Natural killer cell (primary cell): ENCODE measurements at places on chromosomes 7 and 10. TPM values are rescaled to one million over a fixed set of nuclear protein-coding genes. Genes with fewer than 3 reads are reported as not detected.
A peak's percentile ranks its signal among the peaks of the same experiment; 100 is the strongest.

DNA sequence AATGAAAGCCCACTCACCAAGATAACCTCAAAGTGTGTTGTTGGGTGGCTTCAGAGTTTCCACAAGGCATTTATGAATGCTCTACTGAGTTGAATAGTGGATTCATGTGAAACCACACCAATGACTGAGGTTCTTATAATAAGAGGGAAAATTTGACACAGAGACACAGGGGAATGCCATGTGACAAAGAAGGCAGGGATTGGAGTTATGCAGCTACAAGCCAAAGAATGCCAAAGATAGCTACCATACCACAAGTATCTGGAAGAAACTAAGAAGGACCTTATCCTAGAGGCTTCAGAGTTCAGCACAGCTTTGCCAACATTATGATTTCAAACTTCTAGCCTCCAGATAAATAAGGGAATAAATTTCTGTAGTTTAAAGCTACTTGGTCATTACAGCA lies 68.0 kb upstream of the PCDH15 start:
- no peak for DNase-seq
- no peaks in the 10 kb centered on the region for H3K4me1 ChIP-seq
- no peaks in the 10 kb centered on the region for H3K36me3 ChIP-seq
- no peak overlapping the region for H3K27ac ChIP-seq
- no peaks in the 10 kb centered on the region for H3K27me3 ChIP-seq

GRCh38 chr10:101000127-101000914 lies 713 bp downstream of the LZTS2 start:
- H3K4me3 ChIP-seq, result peak overlapping the region; percentile 26
- peaks cover 35% of the 10 kb centered on the region for H3K4me1 ChIP-seq
- H3K27me3 ChIP-seq, result no peaks in the 10 kb centered on the region
- H3K27ac ChIP-seq, result no peak overlapping the region
- peak; percentile 23 for DNase-seq

DNA sequence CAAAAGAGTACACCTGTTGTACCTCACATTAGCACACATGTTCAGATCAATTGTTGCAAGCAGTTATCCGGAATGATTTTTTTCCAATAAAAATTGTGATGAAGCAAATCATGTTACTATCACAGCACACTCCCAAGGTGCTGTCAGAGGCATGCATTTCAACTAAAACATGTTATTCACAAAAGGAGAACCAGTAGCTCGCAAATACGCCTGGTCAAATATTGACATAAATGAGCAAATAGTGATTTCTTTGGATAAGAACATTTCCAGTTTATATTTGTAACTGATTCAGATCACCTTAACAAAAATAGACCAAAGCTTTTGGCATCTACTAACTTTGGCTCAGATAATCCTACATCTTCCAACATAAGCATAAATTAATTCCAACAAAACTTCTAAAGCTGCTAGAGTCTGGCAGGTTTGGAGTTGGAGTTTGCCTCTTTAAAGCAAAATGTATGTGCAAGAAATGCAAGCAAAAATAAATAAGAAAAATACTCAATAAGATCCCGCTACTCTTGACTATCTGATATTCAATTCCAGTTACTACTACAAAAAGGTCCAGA lies 208.0 kb downstream of the SFMBT2 start:
- H3K36me3 ChIP-seq, result peaks cover 47% of the 10 kb centered on the region
- no peak overlapping the region for H3K4me3 ChIP-seq
- H3K27me3 ChIP-seq, result no peaks in the 10 kb centered on the region
- DNase-seq, result no peak
- no peaks in the 10 kb centered on the region for H3K4me1 ChIP-seq

DNA sequence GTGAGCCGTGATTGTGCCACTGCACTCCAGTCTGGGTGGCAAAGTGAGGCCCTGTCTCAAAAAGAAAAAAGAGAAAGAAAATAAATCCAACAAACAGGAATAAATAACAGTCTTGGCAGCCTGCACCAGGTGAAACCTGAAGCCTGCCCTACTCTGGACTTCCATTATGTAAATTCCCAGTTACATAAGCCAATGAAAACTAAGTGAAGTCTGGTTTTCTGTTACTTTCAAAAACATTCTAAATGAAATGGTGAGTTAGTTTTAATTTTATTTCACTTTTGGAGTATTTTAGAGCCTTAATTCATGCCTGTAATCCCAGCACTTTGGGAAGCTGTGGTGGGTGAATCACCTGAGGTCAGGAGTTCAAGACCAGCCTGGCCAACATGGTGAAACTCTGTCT lies 22.5 kb upstream of the HIBADH start:
- no peak for DNase-seq
- no peaks in the 10 kb centered on the region for H3K4me1 ChIP-seq
- H3K27me3 ChIP-seq, result peaks cover 2% of the 10 kb centered on the region

GTPBP10 gene
- 19.6 TPM for total RNA-seq

PLA2G12B gene
- not detected for total RNA-seq

PRF1 gene
- 1,641 TPM for total RNA-seq

- no peaks in the 10 kb centered on the region for H3K36me3 ChIP-seq
- DNase-seq, result no peak
- H3K4me3 ChIP-seq, result peak overlapping the region; percentile 40
- H3K27ac ChIP-seq, result no peak overlapping the region
- peaks cover 13% of the 10 kb centered on the region for H3K27me3 ChIP-seq
Observed at GRCh38 chr10:44864051-44864450, 47.1 kb upstream of the TMEM72 start.

DNA sequence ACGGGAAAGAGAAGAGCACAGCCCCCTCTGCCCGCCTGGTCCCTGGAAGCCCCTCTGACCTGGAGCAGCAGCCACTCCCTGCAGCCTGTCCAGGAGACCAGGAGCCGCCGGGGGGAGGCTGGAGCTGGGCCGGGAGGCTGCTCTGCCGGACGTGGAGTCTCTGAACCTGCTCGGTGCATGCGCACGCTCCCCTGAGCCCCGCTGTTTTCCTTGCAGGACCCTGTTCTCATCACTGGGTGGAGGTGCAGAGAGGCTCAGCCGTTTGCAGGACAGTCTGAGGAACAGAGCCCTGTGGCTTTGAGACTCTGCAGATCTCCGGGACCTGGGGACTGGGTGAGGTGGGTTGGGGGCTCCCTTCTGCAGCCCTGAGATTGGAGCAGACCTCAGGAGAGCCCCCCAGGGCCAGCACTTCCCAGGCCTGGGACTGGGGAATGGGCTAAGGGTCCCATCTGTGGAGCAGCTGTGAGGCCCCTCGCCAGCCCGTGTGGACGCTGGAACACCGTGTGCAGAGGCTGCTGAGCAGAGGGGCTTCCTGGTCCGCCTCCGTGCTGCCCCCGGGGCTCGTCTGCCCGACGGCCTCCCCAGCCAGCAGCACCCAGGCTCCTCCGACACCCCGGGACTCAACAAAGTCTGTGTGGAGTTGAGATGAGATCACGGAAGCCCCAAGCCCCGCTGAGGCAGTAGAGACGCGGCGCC lies 48.5 kb upstream of the ADGRA1 start:
- DNase-seq, result no peak
- no peak overlapping the region for H3K4me3 ChIP-seq
- H3K4me1 ChIP-seq, result no peaks in the 10 kb centered on the region
- no peak overlapping the region for H3K27ac ChIP-seq
- no peaks in the 10 kb centered on the region for H3K27me3 ChIP-seq

DNA sequence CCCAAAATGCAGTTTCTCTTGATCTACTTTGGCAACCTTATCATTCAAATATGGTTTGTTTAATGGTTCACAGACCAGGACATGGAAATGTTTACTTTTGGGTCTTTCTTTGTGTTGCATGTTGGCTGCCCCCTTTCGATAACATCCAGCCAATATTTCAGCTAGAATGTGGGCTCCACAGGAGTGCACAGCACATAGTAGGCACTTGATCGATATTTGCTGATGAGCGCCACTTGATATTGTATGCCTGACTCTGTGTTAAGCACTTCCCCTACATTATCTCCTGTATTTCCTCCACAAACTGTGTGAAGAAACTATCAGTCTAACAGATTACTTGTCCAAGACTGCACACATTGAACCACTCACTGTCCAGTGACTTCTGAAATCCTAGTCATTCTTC lies 60.2 kb downstream of the SMURF1 start:
- no peaks in the 10 kb centered on the region for H3K27me3 ChIP-seq
- no peak for DNase-seq
- H3K4me3 ChIP-seq, result no peak overlapping the region
- H3K27ac ChIP-seq, result no peak overlapping the region
- H3K4me1 ChIP-seq, result peaks cover 4% of the 10 kb centered on the region

- H3K36me3 ChIP-seq, result no peaks in the 10 kb centered on the region
- no peak overlapping the region for H3K4me3 ChIP-seq
- DNase-seq, result peak; percentile 52
- no peaks in the 10 kb centered on the region for H3K27me3 ChIP-seq
Observed at GRCh38 chr7:47818796-47819606, 129.3 kb downstream of the PKD1L1 start.

- no peaks in the 10 kb centered on the region for H3K36me3 ChIP-seq
- H3K27me3 ChIP-seq, result no peaks in the 10 kb centered on the region
- no peak overlapping the region for H3K27ac ChIP-seq
- H3K4me1 ChIP-seq, result no peaks in the 10 kb centered on the region
- no peak for DNase-seq
Observed at GRCh38 chr7:111074748-111075146, 16.2 kb upstream of the LRRN3 start.

GRCh38 chr7:74338366-74339108 lies 49.3 kb downstream of the CLIP2 start:
- no peak for DNase-seq
- no peak overlapping the region for H3K4me3 ChIP-seq
- H3K36me3 ChIP-seq, result no peaks in the 10 kb centered on the region
- H3K27ac ChIP-seq, result no peak overlapping the region

DDX50 gene
- total RNA-seq, result 31.9 TPM

- no peaks in the 10 kb centered on the region for H3K4me1 ChIP-seq
- no peaks in the 10 kb centered on the region for H3K27me3 ChIP-seq
Observed at GRCh38 chr7:69388452-69389137, 209.7 kb upstream of the AUTS2 start.

TUBAL3 gene
- not detected for total RNA-seq

MCU gene
- 15.6 TPM for total RNA-seq

DNA sequence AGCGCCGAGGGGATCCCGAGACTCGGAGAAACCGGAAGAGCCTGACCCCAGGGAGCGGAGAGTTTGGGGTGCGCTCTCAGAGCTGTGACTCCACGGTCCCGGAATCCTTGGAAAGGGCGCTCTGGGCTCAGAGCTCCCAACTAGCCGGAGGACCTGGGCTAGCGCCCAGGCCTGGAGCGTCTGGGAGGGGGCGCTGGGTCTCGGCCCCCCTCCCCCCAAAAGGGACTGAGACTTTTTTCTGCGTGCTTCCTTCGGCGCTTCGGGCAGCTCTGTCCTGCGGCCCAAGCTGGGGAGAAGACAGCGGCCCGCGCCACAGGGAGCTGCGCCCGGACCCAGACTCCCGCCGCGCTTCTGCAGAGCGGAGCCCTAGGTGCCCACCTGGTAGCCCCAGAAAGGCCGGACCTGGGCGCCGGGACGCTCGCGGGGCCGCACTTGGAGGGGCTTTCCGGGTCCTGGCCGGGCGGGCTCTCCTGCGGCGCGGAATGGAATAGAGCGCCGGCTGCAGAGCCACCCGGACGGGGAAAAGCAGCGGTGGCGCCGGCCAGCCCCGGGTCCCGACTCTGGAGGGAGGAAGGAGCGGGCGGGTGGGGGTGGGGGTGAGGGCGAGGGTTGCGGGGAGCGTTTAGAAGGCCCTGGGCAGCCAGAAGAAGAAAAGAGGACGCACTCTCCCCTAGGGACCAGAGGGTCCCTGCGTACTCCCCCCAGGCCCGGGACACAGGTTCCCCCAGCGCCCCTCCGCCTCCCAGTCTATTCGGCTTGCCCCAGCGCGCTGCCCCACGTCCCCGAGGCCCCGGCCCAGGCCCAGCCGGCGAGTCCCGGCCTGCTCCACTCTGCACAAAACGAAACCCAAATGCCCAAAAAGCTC lies 4.7 kb downstream of the ZNF503 start:
- DNase-seq, result no peak
- H3K27ac ChIP-seq, result no peak overlapping the region
- no peak overlapping the region for H3K4me3 ChIP-seq
- H3K4me1 ChIP-seq, result peaks cover 33% of the 10 kb centered on the region
- peaks cover 40% of the 10 kb centered on the region for H3K27me3 ChIP-seq

GRCh38 chr7:140594131-140594691 lies 46.4 kb downstream of the DENND2A start:
- no peak overlapping the region for H3K4me3 ChIP-seq
- H3K27me3 ChIP-seq, result peaks cover 2% of the 10 kb centered on the region
- H3K36me3 ChIP-seq, result no peaks in the 10 kb centered on the region
- no peak for DNase-seq
- H3K27ac ChIP-seq, result no peak overlapping the region
- H3K4me1 ChIP-seq, result no peaks in the 10 kb centered on the region

OR13A1 gene
- total RNA-seq, result not detected

DNA sequence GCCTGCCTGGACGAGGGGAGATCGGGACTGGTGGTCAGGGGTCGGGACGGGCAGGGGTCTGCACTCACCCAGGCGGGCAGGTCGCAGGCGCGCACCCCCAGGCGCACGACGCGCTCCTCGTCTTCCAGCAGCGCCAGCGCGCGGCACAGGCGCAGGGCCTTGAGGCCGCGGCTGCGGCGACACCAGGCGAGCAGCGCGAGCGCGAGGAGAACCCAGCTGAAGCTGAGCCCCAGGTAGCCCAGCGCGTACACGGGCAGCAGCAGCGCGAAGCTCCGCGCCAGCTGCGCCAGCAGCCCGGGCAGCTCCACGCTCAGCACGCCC lies 328 bp downstream of the ESYT2 start:
- no peaks in the 10 kb centered on the region for H3K27me3 ChIP-seq
- peak overlapping the region; percentile 67 for H3K4me3 ChIP-seq
- peaks cover 38% of the 10 kb centered on the region for H3K4me1 ChIP-seq
- H3K27ac ChIP-seq, result peak overlapping the region; percentile 84
- DNase-seq, result peak; percentile 89

KDM7A gene
- total RNA-seq, result 25.2 TPM

DNA sequence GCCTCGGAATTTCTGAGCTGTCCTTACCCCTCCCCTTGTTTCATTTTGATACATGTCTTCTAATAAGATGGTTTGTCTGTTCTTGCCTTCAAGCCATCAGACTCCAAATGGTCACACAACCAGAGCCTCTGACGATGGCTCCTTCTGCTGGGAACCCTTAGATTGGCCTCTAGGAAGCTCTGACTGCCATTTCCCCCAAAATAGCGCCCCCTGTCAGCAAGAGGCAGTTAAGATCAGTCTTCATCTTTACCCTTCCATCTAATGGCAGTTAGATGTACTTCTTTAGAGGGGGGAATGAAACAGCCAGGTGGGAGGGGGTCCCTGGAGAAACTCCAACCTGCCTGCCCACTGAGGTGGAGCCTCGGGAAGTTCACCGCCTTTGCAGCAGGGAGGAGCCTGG lies 85.8 kb upstream of the GPR22 start:
- no peaks in the 10 kb centered on the region for H3K27me3 ChIP-seq
- no peak overlapping the region for H3K4me3 ChIP-seq
- H3K36me3 ChIP-seq, result no peaks in the 10 kb centered on the region

DNA sequence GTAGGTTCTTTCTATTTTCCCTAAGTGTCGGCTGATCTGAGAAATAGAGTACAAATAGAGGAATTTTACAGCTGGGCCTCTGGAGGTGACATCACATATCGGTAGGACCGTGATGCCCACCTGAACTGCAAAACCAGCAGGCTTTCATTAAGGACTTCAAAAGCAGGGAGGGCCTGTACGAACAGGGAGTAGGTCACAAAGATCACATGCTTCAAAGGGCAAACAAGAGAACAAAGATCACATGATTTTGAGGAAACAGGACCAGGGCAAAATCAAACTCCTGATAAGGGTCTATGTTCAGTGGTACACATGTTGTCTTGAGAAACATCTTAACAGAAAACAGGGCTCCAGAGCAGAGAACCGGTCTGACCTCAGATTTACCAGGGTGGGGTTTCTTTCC lies 88.9 kb downstream of the CNNM2 start:
- no peaks in the 10 kb centered on the region for H3K36me3 ChIP-seq
- H3K27me3 ChIP-seq, result no peaks in the 10 kb centered on the region
- no peaks in the 10 kb centered on the region for H3K4me1 ChIP-seq
- no peak for DNase-seq
- no peak overlapping the region for H3K4me3 ChIP-seq

CELF2 gene
- total RNA-seq, result 295 TPM
